ENCODE measurements at places on chromosomes 5 and 9. TPM values are rescaled to one million over a fixed set of nuclear protein-coding genes. Genes with fewer than 3 reads are reported as not detected.
A peak's percentile ranks its signal among the peaks of the same experiment; 100 is the strongest.

DNA sequence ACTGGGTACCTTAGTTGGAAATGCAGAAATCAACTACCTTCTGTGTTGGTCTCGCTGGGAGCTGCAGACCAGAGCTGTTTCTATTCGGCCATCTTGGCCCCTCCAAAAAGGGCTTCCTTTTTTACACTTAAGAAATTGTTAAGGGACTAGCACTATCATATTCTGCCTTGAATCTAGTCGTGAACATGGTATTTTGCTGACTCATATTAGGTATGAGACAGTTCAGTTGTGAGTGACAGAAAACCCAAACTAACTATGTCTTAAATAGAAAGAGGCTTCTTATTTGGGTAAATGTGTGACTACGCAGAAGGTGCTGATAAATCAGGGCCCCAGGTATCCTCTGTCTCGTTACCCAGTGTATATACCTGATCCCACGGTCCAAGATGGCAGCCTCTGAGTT is 298.2 kb downstream of the EDIL3 start:
- no peak for DNase-seq

DNA sequence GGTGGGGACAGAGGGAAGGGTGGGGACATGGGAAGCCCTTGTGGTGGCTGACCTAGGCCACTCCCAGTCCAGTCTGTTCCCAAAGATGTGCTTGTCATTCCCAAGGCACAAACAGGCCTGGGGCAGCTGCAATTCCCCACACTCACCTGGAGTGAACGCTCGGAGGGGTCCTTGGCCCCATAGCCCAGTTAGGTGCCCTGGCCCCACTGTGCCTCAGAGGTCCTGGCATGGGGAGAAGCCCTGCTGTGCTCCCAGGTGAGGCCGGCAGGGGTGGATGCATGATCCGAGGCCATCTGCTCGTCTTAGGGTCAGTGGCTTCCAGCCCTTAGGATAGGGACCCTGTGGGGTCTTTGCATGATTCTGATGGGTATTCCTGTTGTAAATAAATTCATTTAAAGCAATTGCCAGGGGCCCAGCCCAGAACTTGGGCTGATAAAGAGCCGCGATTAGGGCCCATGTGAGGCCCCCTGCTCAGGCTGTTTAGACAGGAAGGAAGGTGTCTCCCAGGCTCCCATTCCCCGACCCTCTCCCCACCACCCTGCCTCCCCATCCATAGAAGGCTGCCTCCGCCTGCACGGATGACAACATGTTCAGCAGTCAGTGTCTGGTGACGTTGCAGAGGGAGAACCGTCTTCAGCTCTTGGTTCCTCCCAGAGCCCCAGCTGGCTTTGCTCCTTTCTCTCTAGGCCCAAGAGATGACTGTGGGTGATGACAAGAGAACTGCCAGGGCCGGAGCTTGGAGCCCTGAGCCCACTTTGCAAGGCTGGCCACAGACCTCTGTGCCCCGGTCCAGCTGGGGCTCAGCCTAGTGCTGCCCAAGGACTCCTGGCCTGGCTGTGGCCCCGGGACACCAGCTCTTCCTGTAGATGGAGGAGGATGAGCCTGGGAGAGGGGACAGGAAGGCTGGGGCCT is 28.4 kb upstream of the IRX4 start:
- DNase-seq = no peak

GRCh38 chr9:21053851-21054250 is 22.4 kb upstream of the HACD4 start:
- no peak for DNase-seq

GRCh38 chr9:75539523-75539922 is 350.9 kb upstream of the PCSK5 start:
- DNase-seq = no peak

Gene ALDH1A1
- 26.4 TPM for total RNA-seq

DNA sequence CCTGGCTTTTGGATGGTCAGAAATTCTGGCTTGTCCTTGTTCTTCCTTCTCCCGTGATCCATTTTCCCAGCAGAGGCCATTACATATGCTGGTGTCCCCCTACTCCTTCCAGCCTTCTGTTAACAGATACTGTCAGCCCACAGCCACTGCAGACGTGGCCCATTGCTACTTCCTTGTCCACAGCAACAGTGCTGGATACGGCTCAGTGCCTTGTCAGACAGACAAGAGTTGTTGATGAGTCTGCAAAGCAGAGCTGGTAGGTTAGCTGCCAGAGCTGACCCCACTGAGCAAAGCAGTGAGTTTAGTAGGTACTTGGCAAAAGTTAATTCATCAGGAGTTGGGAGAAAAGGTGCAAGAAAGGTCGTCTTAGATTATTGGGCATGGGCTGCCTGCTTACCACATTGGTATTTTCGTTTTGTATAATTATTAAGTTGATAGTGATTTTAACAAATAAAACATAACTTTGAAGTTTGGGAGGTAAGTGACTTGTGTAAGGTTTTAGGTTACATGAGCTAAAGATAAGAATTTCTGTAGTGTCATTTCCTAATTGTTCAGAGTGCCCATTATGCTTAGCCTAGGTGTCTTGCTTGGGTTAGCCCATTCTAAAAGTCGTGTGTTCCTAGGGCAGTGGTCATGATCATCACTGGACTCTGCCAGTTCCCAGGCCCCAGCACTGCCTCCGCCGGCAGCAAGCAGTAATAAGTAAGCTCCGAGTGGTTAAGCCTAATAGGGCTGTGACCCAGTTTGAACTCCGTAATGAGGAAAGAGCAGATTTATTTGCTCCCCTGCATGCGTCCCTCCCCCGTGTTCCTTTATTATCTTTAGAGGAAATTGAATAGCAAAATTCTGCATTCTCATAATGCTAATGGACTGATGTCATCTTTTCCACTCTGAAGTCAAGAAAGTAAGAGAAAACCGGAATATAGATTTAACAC is 292.0 kb downstream of the FANCC start:
- DNase-seq = no peak

- peak; percentile 26 for DNase-seq
Measured at GRCh38 chr9:113274474-113275156, 757 bp downstream of the CDC26 start.
